Glomerular endothelial cell (primary cell): ENCODE measurements at places on chromosomes 7 and 10.

GRCh38 chr7:144534196-144534595 is 130.7 kb upstream of the NOBOX start:
- DNase-seq: no peak

GRCh38 chr10:71713135-71714030 is 6.2 kb downstream of the C10orf105 start:
- no peak for DNase-seq

GRCh38 chr10:110873951-110874350 is 2.2 kb downstream of the PDCD4 start:
- no peak for DNase-seq

GRCh38 chr10:46229144-46229563 is 57.6 kb upstream of the ANTXRL start:
- no peak for DNase-seq

- DNase-seq: no peak
These were observed 11.4 kb upstream of the REPIN1 start for GRCh38 chr7:150357270-150357669.

DNA sequence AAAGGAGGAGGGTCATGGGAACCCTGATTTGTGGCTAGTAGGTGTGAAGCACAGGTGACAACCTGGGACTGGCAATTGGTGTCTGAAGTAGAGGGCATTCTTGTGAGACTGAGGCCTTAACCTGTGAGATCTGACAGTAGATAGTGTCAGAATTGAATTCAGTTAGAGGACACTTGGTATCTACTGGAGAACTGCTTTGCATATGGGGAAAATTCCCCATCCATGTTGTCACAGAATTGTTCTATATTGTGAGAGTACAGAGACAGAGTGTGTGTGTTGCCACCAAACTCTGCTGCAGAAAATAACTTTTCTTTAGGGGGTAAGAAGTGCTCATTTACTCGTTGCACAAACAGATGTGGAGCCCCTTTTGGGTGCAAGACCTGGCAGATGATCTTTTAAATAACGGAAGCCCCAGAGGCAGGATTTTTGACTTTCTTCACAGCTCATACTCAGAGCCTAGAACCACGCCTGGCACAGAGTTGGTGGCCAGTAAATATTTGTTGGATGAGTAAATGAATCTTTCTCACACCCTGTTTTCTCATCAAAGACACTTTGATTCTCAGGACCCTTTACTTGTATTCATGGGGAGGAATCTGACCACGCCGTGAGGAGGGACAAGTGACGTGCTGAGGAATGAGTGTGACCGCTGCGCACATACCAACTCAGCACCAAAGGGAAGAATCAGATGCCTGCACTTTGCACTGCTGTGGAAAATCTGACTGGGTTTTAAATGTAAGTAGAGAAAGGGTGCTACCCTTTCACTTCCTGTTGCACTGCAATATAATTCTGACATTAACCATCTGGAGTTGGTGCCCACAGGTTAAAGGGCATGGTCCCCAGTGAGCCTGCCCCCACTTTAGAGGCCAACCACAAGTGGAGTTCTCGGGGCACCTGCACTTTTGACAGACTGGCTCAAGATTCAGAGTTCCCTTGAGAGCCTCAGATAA is 39.2 kb upstream of the SDHAF3 start:
- DNase-seq: no peak

DNA sequence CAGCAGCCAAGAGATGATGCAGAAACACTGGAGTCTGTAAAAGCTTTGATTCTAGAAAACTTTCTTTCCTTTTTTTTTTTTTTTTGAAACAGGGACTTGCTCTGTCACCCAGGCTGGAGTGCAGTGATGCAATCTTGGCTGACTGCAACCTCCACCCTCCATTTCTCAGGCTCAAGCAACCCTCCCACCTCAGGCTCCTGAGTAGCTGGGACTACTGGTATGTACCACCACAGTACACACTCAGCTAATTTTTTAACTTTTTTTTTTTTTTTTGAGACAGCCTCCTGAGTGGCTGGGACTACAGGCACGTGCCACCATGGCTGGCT is 17.0 kb upstream of the BAG3 start:
- DNase-seq: no peak

- DNase-seq: no peak
These were observed 17.6 kb downstream of the SLC25A40 start for GRCh38 chr7:87858417-87859100.

DNA sequence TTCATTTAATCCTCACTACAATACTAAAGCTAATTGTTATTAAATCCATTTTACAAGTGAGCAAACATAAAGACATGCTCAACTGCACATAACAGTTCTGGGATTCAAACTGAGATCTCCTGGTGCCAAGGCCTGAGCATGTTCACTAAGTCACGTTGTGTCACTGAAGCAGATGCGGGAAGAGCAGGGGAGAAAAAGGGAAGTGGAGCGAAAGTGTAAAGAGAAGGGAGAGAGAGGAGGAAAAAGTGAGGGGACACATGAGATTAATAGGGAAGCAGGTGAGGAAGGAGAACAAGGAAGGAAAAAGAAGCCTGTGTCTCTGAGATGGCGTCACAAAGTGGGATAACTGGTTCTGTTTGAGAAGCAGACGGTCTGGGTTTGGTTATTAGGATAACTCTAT is 38.9 kb upstream of the KAT6B start:
- DNase-seq: no peak

DNA sequence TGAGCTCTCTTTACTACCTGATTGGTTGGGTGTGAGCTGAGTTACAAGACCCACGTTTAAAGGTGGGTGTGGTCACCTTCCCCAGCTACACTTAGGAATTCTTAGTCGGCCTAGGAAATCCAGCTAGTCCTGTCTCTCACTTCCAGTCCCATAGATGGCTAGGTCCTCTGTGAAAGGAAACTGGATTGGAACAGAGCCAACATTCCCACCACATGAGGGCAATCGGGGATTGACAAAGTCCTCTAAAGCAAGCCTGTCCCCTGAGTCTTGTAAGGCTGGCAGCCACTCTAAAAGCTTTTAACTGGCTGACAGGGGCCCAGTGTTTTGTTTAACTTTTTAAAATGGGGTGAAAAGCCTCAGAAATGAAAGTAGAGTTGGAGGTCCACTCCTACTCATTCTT is 15.1 kb upstream of the CROT start:
- no peak for DNase-seq

DNA sequence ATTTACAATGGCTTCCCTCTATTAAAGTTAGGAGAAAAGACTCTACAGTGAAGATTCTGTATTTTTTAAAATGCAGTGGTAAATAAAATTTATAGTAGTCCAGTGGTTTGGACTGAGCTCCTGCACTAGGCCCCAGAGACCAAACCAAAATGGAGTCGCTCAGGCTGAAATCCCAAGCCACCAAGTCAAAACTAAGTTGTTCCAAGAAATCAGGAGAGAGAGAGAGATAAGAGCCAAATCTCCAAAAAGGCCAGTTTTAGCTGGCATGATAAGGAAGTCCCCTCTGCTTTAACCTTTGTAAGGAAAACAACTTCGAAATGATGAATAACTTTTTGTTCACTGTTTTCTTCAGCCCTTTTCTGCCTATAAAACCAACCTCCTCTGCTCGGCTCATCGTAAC is 265.9 kb upstream of the KLF14 start:
- DNase-seq: no peak

GRCh38 chr10:62671104-62671503 is 133.4 kb upstream of the ADO start:
- no peak for DNase-seq

DNA sequence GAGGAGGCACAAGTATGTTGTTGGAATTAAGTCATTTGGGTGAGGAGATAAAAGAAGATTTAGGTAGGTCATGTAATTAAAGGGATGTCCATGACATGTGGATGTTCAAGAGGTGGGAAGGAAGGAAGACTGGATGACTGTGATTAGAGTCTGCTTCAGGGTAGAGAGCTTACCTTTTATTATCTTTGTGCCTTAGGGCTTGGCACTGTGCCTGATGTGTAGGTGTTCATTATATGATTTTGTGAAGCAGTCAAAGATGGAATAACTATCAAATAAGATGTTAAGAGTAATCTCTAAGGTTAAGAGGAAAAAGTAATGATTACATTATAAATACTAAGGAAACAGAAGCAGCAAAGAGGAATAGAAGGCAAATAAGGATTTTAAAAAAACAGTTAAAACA is 97.8 kb downstream of the CDK14 start:
- no peak for DNase-seq

GRCh38 chr7:96989241-96989858 is 16.0 kb upstream of the DLX6 start:
- no peak for DNase-seq

DNA sequence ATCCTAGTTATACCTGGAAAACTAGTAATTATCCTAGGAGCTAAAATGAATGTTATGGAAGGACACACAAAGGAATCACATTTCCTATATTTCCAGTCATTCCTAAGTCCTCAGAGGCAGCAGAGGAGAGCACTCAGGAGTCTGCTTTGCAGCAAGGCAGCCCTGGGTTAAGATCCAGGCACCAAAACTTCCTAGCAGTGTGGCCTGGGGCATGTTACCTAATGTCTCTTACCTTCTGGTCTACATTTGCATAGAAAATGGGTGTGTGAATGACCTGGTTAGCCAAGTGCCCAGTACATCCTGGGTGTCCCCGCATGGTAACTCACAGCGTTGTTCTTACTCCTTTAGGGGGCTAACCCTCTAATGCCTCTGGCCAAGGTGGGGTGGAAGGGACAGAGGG is 135.9 kb downstream of the TAX1BP1 start:
- no peak for DNase-seq

- no peak for DNase-seq
These were observed 33.8 kb upstream of the MNX1 start for GRCh38 chr7:157044147-157044687.

GRCh38 chr10:101817337-101818118 is 716 bp downstream of the OGA start:
- DNase-seq: peak; percentile 71

DNA sequence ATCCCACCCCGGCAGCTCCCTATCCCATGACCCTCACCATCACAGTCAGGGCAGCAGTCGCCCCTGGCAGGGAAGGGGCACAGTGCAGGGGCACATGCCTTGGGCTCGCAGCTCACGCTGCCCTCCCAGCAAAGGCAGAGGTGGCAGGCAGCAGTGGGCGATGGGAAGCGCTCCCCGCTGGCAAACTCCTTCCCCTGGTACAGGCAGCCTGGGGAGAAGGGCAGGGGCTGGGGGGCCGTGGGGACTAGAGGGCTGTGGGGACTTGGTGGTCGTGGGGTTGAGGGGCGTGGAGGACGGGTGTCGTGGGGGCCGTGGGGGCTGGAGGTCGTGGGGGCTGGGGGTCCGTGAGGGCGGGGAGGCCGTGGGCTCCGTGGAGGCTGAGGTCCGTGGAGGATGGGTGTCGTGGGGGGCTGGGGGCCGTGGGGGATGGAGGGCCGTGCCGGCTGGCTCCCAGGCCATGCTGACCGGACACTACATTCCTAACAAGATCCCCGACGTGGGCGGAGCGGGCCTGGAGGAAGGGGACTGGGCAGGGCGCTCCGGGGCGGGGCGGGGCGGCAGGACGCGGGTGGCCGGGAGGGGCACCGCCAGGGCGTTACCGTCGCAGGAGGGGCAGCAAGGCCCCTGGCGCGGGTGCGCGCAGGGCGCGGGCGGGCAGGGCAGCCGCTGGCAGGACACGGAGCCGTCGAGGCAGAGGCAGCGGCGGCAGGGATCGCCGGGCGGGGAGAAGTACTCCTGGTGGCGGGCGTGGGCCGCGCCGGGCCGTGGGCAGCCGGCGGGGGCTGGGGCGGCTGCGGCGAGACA is 20.0 kb downstream of the KCP start:
- no peak for DNase-seq

DNA sequence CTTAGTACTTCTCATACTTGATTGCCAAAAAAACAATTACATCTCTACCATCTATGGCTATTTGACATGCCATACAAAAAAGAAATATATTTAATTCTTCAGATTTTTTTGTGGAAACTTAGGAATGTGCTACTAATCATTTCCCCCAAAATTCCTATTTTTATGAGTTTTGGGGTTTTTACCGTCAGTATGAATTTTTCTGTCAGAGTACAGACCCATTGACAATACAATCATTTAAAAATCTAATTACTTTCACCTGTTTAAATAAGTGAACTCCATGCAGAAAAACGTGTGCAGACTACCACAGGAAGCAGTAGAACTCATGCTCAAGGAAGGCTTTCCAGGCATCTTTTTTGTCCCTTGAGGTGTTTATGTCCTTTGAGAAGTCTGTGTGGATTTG is 48.8 kb upstream of the FOXP2 start:
- no peak for DNase-seq

- DNase-seq: no peak
These were observed 131.4 kb downstream of the SRPK2 start for GRCh38 chr7:105257338-105257737.

DNA sequence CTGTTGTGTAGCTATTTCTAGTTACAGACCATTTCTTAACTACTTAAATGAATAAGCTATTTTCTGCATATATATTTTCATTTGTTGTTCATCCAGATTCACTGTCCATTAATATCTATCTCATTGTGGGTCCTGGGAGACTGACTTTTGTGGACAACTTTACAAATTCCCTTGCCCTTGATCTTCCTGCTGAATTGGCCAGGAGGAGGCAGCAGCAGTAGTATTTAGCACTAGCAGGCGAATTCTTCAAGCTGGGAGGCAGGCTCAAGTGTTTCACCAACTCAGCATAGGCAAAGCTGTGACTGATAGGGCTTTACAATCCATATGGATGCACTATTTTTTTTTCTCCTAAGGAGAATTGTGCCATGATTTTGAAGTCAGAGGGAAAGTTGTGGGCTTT is 461.0 kb upstream of the NRG3 start:
- no peak for DNase-seq

DNA sequence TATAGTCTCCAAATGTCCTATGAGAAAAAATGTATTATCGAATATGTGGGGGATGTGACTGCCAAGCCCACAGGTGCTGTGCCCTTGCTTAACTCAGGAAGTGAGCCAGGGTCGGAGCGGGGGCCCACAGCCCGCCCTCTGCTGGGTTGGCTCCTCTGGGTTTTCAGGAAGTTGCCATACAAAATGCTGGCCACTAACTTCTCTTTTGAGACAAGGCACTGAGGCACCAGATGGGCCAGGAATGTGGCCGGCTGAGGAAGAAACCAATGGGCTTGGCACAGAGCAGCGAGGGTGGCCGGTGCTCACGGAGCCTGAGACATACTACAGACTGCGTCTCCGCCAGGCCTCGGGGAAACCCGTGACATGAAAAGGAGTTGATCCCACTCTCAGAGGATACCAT is 58.9 kb downstream of the FAM53B start:
- no peak for DNase-seq

DNA sequence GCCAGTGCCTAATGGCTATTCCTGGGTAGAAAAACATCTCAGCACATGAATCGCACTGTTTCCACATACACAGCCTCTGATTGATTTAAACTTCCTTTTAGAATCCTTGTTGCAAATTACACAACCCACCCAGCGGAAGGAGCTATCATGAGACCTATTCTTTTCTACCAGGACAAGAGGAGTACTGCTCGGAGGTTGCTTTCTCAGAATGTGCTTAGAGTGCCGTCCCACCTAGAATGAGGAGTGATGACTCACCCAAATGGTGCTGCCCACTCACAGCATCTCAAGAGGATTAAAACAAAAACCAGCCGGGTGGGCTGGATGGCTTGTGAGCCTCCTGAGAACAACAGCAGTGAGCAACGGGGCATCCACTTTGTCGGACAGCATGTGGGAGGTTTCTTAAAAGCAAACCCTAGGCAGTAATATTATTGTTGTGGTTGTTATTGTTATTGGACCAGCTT is 128.9 kb downstream of the DGKI start:
- DNase-seq: no peak

- DNase-seq: no peak
These were observed 376 bp downstream of the GNA12 start for GRCh38 chr7:2843711-2844152.
